ENCODE measurements at places on chromosomes 12 and 14. TPM values are rescaled to one million over a fixed set of nuclear protein-coding genes. Genes with fewer than 3 reads are reported as not detected.

SOX5 gene
- not detected for total RNA-seq

CLMN gene
- 0.70 TPM for total RNA-seq

PPFIA2 gene
- total RNA-seq: not detected

OTX2 gene
- not detected for total RNA-seq

HOXC5 gene
- total RNA-seq: not detected

STAC3 gene
- total RNA-seq: 2.5 TPM

NEMP1 gene
- total RNA-seq: 13.6 TPM

- DNase-seq: peak; percentile 85
These were observed 26.1 kb upstream of the UBC start for GRCh38 chr12:124940393-124941169.

DNA sequence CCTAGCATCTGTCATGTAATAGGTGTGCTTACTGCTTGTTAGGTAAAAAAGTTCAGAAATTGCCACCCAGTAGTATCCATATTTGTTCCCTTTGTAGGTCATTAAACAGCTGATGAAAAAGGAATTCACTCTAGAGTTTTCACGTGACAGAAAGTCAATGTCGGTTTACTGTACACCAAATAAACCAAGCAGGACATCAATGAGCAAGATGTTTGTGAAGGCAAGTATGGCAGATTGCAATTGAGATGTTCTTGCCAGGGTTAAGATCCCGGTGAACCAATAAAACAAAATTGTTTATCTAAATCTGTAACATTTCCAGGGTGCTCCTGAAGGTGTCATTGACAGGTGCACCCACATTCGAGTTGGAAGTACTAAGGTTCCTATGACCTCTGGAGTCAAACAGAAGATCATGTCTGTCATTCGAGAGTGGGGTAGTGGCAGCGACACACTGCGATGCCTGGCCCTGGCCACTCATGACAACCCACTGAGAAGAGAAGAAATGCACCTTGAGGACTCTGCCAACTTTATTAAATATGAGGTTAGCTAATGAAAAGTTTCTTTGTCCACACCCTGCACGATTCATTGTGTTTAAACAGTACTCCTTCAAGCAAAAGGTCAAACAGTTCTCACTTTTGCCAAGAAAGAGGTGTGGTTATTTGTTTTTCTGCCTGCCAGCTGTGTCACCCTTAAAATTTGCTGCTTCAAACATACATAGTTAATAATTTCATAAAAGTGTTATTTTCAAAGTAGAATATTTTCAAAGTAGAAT is 58.3 kb downstream of the ATP2A2 start:
- DNase-seq: no peak

GRCh38 chr12:308511-308910 is 45.9 kb upstream of the SLC6A13 start:
- DNase-seq: no peak

- DNase-seq: no peak
These were observed 154.7 kb downstream of the ADGRD1 start for GRCh38 chr12:131108177-131108955.

DNA sequence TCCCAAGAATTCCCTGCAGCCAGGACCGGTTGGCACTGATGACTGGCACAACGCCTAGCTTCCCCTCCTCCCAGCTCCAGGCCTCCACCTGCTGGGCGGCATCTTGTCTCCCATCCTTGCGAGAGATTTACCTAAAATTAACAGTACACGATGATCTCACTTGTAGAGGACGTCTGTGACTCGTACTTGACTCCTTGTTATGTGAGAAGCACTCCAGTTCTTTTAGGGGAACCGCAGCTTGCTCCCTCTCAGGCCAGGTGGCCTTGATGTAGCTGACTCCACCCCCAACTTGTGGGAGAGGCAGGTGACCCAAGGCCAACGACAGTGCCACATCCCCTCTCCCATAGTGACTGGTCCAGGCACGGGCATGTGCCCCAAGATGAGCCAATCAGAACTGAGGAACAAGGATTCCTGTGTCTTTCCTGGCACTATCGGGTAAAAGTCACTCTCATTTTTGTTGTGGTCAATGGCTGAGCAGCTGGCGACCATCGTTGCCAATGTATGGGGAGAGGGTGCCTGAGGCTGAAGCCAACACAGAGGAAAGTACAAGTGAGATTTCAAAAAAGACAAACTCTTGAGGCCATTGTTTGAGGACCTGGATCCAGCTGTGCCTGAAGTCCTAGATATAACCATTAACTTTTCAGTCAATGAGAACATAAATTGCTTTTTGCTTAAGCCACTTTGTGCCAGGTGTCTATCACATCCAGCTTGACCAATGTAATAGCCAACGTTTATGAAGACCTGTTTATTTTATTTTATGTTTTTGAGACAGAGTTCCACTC is 208.7 kb downstream of the RBM19 start:
- DNase-seq: no peak

- DNase-seq: no peak
These were observed 84.1 kb upstream of the PLEKHA5 start for GRCh38 chr12:19045426-19045825.

- DNase-seq: no peak
These were observed 35.8 kb downstream of the KLRK1 start for GRCh38 chr12:10354071-10354470.

GRCh38 chr12:65420941-65421340 is 142.5 kb downstream of the MSRB3 start:
- no peak for DNase-seq

DNA sequence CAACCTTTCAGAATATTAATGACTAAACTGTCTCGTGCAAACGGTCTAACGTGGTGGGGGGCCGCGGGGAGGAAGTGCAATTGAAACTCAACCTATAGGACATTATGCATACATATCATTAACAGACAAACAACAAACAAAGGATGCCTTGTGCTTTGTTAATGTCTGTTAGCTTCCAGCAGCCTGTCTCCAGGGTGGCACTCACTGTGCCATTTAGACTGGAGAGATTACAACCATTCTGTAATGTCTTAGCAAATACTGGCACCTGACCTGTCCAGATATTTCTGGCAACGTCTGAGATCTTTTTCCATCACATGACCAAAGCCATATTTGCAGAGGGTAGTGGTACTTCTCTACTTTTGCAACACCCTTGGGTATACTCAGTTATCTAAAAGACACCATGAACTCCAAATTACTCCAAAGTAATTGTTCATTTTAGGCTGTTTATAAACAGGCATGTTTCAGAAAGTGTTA is 11.6 kb downstream of the BHLHE41 start:
- DNase-seq: no peak

- no peak for DNase-seq
These were observed 400.9 kb downstream of the SNAPC1 start for GRCh38 chr14:62162998-62163589.

DNA sequence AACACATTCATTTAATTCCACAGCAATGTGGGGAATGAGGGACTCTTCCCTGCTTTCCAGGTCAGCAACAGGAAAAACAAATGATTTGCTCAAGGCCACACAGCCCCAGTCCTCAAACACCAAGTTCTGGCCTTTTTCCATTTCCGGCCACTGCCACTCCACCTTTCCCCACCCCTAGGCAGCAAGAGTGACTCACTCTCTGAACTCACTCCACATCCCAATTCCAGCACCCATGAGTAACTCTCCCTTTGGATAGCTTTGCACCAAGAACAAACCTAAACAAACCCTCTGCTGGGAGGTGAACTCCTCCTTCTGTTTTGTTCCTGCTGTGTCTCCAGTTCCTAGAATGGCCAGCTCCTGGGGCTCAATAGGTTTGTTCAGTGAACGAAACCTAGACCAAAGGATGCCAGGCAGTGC is 30.4 kb upstream of the PLEKHG6 start:
- no peak for DNase-seq

DNA sequence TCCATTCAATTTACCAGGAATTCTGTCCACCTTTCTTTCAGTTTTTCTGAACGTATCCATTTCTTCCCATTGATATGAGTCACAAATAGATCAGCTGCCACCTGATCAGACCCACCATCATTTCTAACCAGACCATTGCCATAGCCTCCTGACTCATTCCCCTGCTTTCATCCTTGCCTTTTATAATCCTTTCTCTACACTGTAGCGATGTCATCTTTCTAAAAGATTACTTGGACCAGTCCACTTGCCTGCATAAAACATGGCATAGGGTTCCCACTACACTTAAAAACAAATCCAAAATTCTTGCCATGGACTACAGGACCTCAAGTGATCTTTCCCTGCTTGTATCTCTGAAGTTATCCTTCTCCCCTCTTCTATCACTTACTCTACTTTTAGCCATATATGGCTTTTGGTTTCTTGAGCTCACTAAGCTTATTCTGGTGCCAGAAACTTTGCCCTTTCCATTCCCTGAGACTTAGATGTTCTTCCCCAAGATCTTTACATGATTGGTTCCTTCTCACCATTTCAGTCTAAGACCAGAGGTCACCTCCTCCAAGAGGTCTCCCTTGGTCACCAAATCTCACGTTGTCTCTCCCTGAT is 149.5 kb upstream of the KRR1 start:
- DNase-seq: no peak

All from naive thymus-derived CD4-positive, alpha-beta T cell (primary cell).